Activated CD4-positive, alpha-beta memory T cell treated with anti-CD3 and anti-CD28 coated beads for 36 hours (primary cell): ENCODE measurements at places on chromosomes 4 and X. TPM values are rescaled to one million over a fixed set of nuclear protein-coding genes. Genes with fewer than 3 reads are reported as not detected.
A peak's percentile ranks its signal among the peaks of the same experiment; 100 is the strongest.

GRCh38 chr4:153494562-153494961 is 28.4 kb downstream of the TMEM131L start:
- peaks cover 8% of the 10 kb centered on the region for H3K36me3 ChIP-seq
- DNase-seq: no peak
- peaks cover 85% of the 10 kb centered on the region for H3K4me1 ChIP-seq
- H3K27me3 ChIP-seq: no peaks in the 10 kb centered on the region
- no peak overlapping the region for H3K4me3 ChIP-seq

DNA sequence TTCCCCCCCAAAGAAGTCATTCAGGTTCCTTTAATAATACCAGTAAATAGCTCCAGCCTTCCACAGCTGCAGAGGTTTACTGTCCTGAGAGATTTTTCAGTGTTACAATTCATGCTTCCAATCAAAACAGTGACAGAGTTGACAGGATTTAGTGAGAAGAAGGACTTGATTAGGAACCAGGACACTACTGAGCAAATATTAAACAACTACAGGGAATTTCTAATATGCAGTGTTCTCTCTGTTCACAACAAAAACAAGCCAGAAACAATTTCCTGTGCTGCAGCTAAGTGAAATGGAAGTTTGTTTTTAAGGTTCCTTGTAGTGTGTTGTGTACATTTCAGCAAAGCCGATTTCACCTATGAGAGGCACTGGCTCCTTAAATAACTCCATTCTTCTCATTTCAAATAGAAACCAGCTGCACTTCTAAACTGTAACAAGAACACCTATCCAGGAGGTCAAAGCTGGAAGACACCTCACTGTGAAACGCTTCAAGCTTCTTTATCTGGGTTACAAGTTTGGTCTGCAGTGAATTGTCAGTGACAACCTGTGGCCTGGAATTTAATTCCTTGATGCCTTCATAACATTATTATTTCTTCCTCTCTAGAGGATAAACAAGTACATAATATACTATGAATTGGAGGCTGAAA is 149.3 kb downstream of the RASL11B start:
- no peak overlapping the region for H3K4me3 ChIP-seq
- peaks cover 11% of the 10 kb centered on the region for H3K36me3 ChIP-seq
- no peak for DNase-seq

DNA sequence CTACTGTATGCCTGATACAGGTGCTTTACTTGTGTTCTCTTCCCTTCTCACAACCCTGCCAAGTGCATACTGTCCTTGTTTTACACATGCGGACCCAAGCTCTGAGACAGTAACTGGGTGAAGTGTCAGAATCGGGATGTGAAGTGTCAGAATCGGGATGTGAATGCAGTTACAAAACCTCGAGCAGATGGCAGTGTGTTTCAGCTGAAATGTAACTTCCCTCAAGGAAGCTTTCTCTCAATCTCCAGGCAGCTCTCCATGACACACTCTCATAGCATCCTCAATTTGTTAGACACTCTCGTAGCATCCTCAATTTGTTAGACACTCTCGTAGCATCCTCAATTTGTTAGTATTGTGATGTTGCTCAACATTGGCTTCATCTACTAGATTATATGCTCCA is 1.1 kb upstream of the HPSE start:
- no peak for DNase-seq
- peak overlapping the region; percentile 84 for H3K4me3 ChIP-seq
- H3K27me3 ChIP-seq: peaks cover 11% of the 10 kb centered on the region
- H3K36me3 ChIP-seq: peaks cover 8% of the 10 kb centered on the region

DNA sequence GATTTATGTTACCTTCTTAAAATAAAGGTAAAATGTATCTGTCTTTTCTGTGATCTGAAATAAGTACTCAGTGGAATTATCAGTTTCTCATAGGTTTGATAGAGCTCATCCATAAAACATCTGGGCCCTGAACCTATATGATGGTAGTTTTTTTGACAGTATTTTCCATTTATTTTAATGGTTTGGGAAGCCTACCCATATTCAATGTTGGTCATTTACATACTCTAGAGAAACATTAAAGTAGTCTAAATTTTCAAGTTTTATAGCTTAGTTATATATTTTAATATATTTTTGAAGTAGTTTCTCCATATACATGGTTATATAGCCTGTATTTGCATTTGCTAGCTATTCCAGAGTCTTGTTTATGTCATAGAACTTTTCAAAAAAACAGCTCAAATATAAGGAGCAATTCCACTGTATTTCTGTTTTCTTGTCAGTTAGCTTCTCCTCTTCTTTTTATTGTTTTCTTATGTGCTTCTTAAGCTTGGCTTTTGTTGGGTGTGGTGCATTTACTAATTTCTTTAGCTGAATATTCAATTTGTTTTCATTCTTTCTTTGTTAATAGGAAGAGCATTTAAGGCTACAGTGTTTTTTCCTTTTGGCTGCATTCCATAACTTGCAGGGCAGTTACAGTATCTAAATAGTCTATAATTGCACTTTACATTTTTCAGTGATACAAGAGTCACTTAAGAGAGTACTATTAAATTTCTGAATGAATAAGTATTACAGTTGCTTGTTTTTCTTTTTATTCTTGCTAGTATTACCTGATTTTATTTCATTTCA is 181.4 kb downstream of the DKK2 start:
- no peaks in the 10 kb centered on the region for H3K4me1 ChIP-seq
- no peak overlapping the region for H3K4me3 ChIP-seq
- no peak overlapping the region for H3K27ac ChIP-seq
- no peaks in the 10 kb centered on the region for H3K36me3 ChIP-seq
- H3K27me3 ChIP-seq: no peaks in the 10 kb centered on the region

GRCh38 chr4:172141025-172141424 is 327.8 kb downstream of the GALNTL6 start:
- no peak for DNase-seq
- H3K27ac ChIP-seq: no peak overlapping the region
- no peaks in the 10 kb centered on the region for H3K27me3 ChIP-seq

GRCh38 chr4:185716577-185717376 is 95.2 kb downstream of the SORBS2 start:
- no peak for DNase-seq
- no peaks in the 10 kb centered on the region for H3K4me1 ChIP-seq
- no peak overlapping the region for H3K4me3 ChIP-seq
- H3K36me3 ChIP-seq: no peaks in the 10 kb centered on the region
- H3K27me3 ChIP-seq: peaks cover 9% of the 10 kb centered on the region

- H3K4me1 ChIP-seq: peaks cover 51% of the 10 kb centered on the region
- H3K36me3 ChIP-seq: no peaks in the 10 kb centered on the region
- H3K4me3 ChIP-seq: no peak overlapping the region
- H3K27ac ChIP-seq: peak overlapping the region; percentile 81
- no peaks in the 10 kb centered on the region for H3K27me3 ChIP-seq
Observed at GRCh38 chrX:150482537-150483206, 85.7 kb upstream of the MTM1 start.

DNA sequence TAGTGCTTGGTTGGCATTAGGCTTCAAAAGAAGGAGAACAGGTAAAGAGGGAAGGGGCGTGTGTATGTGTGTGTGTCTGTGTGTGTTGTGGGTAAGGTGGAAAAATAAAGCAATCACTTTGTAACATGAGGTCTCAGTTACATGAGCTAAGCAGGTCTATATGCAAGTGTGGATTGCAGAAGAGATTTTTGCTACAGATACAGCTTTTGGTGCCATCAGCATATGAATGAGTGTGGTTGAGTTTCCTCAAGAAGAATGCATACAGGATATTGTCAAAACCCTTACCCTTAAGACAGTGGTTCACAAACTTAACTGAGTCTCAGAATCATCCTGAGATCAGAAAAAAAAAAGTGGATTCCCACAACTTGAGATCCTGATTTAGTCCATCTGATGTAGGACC is 220.5 kb upstream of the HTR2C start:
- no peak for DNase-seq
- no peak overlapping the region for H3K27ac ChIP-seq
- H3K4me1 ChIP-seq: no peaks in the 10 kb centered on the region
- H3K27me3 ChIP-seq: no peaks in the 10 kb centered on the region

DNA sequence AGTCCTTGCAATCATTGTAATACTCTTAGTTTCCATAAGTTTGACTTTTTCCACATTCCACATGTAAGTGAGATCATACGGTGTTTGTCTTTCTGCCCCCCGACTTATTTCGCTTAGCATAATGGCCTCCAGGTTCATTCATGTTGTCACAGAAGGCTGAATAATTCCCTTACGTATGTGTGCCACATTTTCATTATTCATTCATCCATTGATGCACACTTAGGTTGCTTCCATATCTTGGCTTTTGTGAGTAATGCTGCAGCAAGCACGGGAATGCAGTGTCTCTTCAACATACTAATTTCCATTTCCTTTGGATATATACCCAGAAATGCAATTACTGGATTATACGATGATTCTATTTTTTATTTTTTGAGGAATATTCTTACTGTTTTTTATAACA is 22.0 kb upstream of the VEGFC start:
- H3K27ac ChIP-seq: no peak overlapping the region
- H3K27me3 ChIP-seq: no peaks in the 10 kb centered on the region
- no peaks in the 10 kb centered on the region for H3K4me1 ChIP-seq
- no peaks in the 10 kb centered on the region for H3K36me3 ChIP-seq

GRCh38 chr4:161680146-161680545 is 483.7 kb downstream of the FSTL5 start:
- no peak for DNase-seq
- H3K4me3 ChIP-seq: no peak overlapping the region
- no peaks in the 10 kb centered on the region for H3K36me3 ChIP-seq
- H3K27me3 ChIP-seq: no peaks in the 10 kb centered on the region
- H3K4me1 ChIP-seq: no peaks in the 10 kb centered on the region

DNA sequence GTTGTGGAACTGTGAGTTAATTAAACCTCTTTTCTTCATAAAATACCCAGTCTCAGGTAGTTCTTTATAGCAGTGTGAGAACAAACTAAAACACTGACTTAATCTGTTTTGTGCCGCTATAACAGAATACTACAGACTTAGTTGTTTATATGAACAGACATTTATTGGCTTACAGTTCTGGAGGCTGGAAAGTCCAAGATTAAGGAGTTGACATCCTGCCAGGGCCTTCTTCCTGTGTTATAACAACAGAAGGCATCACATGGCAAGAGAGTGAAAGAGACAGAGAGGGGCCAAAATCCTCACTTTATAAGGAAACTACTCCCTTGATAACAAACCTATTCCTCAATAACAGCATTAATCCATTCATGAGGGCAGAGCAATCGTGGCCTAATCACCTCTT is 42.5 kb upstream of the KCNIP4 start:
- H3K27ac ChIP-seq: no peak overlapping the region
- no peaks in the 10 kb centered on the region for H3K27me3 ChIP-seq
- no peaks in the 10 kb centered on the region for H3K36me3 ChIP-seq
- no peak for DNase-seq
- no peaks in the 10 kb centered on the region for H3K4me1 ChIP-seq

- H3K4me1 ChIP-seq: no peaks in the 10 kb centered on the region
- peaks cover 8% of the 10 kb centered on the region for H3K27me3 ChIP-seq
- no peaks in the 10 kb centered on the region for H3K36me3 ChIP-seq
- H3K27ac ChIP-seq: no peak overlapping the region
- no peak overlapping the region for H3K4me3 ChIP-seq
- DNase-seq: no peak
Observed at GRCh38 chr4:8665406-8666360, 73.1 kb downstream of the CPZ start.

GRCh38 chr4:147725673-147726072 is 6.2 kb upstream of the ARHGAP10 start:
- no peaks in the 10 kb centered on the region for H3K36me3 ChIP-seq
- peaks cover 3% of the 10 kb centered on the region for H3K4me1 ChIP-seq
- H3K27ac ChIP-seq: no peak overlapping the region

DNA sequence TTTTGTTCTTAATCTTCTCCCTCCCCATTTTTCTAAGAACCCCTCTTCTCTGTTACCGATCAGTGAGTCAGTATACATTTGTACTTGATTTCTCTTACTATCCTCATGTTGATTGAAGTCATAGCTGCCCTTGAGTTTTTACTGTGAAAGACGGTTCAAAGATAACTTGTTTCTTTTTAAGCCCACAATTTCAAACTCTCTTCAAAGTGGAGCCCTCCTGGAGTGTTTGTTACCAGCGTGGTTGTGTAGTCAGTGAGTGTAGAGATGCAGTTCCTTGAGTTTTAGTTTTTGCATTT is 7.9 kb downstream of the PPP1R3F start:
- peak overlapping the region; percentile 73 for H3K4me3 ChIP-seq
- peaks cover 12% of the 10 kb centered on the region for H3K36me3 ChIP-seq
- H3K27ac ChIP-seq: peak overlapping the region; percentile 100
- peaks cover 87% of the 10 kb centered on the region for H3K4me1 ChIP-seq

FAM133A gene
- total RNA-seq: not detected

CT45A5 gene
- total RNA-seq: not detected

GPRIN3 gene
- 22.7 TPM for total RNA-seq

ADAD1 gene
- total RNA-seq: not detected

PAGE5 gene
- 0.88 TPM for total RNA-seq

ZNF157 gene
- total RNA-seq: 0.53 TPM

MAGEA9B gene
- total RNA-seq: not detected

GNRHR gene
- not detected for total RNA-seq

CLDN22 gene
- total RNA-seq: not detected
